Activated CD4-positive, alpha-beta memory T cell treated with anti-CD3 and anti-CD28 coated beads for 36 hours (primary cell): ENCODE measurements at places on chromosomes 16 and 17. TPM values are rescaled to one million over a fixed set of nuclear protein-coding genes. Genes with fewer than 3 reads are reported as not detected.

The SLC35G6 gene
- total RNA-seq = not detected

The NPIPB13 gene
- total RNA-seq = 11.9 TPM

The GPR139 gene
- total RNA-seq = not detected

The PYDC1 gene
- total RNA-seq = not detected

The ALOX15B gene
- not detected for total RNA-seq

The UQCRC2 gene
- 260 TPM for total RNA-seq

The SLX1A gene
- total RNA-seq = 98.8 TPM

The HBQ1 gene
- not detected for total RNA-seq

The DPEP1 gene
- not detected for total RNA-seq

The FGF11 gene
- total RNA-seq = 1.0 TPM

The CEP131 gene
- total RNA-seq = 11.1 TPM

The RTN4RL1 gene
- 0.21 TPM for total RNA-seq

The CCL8 gene
- not detected for total RNA-seq

The MAPT gene
- 1.8 TPM for total RNA-seq

The TNFRSF13B gene
- total RNA-seq = not detected

The KRTAP4-5 gene
- total RNA-seq = not detected

The ABI3 gene
- 19.8 TPM for total RNA-seq
